ENCODE measurements at places on chromosomes 4 and X.

GRCh38 chrX:42585842-42586621, 191.9 kb downstream of the PPP1R2C start:
- DNase-seq = no peak

DNA sequence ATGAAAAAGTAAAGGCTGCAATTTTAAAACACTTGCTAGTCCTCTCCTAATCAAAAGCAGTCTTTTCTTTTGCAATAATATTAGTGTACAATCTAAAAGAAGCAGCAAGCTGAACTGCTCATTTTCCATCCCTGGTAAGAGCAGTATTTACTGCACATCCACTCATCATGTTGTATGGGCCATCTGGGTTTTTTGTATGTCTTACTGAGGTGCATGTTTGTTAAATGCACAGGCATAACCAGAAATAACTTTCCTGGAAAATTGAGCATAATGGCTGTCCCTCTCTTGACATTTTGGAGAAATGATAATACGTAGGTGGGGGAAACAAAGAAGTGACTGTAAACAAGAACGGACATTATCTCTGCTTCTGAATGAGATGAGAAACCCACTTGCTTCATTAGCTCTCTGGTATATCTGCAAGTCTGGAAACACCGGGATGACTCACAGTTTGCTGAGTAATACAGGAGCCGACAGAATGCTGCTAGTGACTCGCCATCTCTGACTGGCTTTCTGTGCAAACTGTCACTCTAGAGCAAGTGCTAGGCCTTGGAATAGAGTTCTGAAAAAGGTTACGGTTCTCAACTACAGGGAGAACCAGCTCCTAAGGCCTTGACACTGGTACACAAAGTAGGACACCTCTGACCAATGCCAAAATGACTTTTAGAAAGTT, 85.7 kb upstream of the MTM1 start:
- no peak for DNase-seq

DNA sequence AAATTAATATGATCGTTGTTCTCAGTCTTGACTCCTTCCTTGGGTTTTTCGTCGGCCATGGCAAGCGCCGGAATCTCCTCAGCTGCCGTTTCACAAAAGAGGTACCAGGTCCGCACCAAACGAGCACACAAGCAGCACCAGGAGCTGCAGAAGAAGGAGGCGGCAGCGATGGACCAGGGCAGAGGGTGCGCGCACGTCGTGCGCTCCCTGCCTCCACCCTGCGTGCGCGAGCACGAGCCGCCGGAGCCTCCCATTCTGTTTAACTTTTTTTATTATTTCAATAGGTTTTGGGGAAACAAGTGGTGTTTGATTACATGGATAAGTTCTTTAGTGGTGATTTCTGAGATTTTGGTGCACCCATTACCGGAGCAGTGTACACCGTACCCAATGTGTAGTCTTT, 158.2 kb downstream of the PLS3 start:
- no peak for DNase-seq

DNA sequence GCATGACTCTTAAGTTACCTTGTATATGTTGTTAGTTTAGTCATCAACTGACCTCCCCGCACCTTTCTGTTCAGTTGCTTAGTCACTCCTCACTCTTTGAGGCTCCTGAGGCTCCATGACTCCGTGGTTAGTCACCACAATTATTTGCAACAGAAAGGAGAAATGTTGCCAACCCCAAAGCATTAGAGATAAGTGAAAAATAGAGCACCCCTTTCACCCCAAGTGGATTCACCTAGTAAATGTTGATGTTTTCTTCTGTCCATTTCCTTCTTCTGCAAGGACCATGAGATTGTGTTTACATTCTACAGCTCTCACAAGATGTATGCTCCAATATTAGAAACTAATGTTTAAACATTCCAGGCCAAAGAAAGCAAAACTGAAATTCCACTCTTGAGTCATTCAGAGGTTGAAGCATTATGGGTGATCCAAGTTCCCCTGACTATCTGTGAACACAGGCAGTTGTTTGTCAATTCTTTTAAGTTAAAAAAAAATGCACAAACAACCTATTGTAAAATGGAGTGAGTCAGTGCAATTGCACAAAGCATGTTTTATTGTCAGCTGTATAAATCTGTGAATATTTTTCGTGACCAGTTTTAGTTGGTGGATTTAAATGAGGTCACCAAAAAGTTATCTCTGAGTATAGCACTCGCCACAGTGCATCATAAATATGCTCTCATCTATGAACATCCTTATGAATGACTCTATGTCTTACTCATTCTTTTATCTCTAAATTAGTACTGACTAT, 552.4 kb upstream of the MAGEB2 start:
- no peak for DNase-seq

- no peak for DNase-seq
Observed at GRCh38 chr4:107800706-107801105, 24.0 kb upstream of the SGMS2 start.

GRCh38 chrX:154417157-154417556, 5.8 kb downstream of the TAFAZZIN start:
- no peak for DNase-seq

DNA sequence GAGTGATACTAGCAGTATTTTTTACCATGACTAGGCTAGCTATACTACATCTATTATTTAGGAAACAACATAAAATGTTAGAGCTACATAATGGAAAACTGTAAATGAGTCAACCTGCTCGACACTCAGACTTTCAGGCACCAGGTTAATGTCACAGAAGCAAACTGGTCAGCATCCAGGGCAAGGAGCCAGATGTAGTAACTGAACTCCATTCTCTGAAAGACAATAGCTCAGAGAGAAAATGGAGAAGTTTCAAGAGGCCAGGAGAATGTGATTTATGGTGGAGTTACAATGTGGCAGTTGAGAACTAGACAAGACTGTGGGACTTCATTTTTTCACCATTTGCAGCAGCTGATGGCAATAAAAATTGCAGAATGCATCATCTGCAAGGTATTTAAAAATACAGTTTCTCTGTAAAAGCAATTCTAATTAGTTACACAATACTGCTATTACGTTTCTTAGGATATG, 342.7 kb upstream of the PABPC4L start:
- DNase-seq = no peak

- no peak for DNase-seq
Observed at GRCh38 chr4:4861390-4862018, 2.0 kb downstream of the MSX1 start.

DNA sequence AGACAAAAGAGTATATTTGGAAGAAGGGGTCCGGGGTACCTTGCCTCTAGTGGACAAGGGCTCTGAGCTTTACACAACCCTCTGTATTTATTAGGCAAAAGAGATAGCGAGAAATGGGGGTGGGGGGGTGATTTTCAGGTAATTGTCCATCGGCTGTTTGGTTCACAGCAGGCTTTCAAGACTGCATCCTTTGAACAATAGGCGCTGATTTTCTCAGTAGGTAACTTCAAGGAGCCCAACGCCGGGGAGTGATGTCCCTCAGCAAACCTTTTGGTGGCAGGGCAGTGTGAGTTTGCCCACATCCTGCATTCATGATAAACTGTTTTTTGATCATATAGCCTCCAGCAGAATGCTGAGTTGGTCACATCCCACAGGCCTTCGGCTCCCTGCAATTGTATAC, 61.6 kb downstream of the KDM5C start:
- DNase-seq = no peak

DNA sequence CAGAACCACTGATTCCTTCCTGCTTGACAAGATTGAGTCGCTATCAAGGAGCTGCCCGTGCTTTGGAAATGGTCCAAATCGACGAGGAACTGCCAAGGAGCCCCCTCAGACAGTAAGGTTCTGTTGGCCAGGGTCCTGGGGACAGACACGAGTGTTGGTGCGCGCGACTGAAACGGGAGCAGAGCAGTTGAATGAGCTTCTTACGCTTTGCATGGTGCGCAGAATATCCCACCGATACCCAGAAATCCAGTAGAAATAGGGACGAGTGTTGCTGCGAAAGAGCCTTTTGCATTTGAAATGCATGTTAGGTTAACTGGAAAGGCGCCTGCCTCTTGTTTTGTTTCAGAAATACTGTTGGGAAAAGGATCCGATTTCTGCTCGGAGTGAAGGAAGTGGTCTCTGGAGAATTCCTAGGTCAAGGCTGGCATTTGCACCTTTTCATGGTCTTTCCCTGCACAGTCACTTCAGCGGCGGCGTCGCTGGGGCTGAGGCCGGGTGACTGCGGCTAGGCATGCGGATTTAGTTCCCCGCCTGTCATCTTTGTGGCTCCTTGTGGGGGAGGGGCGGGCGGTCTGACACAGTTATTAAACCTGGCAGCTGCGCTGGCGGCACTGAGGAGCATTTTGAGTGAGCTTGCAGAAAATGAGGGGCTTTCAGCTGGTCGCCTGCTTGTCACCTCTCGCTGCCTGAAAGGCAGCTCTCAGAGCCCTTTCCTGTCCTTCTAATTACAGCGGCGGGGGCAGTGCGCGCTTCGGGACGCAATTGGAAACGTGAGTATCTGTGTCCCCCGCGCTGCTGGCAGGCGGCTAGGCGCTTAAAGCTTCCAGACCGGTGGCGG, 51.5 kb upstream of the TRIM2 start:
- DNase-seq = no peak

DNA sequence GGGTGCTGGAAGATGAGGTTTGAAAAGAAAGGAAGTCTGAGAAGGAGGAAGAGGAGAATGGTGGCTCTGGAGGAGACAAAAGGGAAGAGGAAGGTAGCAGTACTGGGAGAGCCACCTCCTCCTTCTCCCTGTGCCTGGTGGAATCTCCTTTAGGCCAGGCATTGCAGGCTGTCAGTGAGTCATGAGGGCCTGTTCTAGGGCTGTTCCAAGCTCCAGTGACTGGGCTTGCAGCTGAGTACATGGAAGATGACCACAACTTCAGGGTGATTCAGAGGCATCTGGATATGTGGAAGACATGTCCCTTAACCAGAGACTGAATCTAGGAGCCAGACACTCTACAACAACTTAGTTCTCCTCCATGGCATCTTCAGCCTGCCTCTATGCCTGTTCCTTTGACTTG, 107.8 kb downstream of the EFNB1 start:
- no peak for DNase-seq

DNA sequence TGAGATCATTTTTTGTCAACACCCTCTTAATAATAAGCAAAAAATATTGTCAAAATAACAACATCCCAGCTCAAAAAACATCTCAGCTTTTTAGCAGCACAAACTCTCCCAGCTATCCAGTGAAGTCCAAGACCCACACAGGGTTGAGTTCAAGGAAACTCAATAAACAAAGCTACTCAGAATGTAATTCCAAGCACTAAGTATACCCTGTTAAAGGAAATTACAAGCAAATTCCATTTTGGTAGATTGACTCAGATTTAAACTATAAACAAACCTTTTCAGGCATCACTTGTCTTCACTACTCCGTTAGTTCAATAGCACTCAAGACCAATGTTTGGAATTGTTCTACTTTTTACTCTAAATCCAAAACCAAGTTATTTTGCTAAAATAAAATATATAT, 506.0 kb upstream of the INTU start:
- DNase-seq = no peak

GRCh38 chrX:136711147-136711546, 63.2 kb downstream of the CD40LG start:
- no peak for DNase-seq

DNA sequence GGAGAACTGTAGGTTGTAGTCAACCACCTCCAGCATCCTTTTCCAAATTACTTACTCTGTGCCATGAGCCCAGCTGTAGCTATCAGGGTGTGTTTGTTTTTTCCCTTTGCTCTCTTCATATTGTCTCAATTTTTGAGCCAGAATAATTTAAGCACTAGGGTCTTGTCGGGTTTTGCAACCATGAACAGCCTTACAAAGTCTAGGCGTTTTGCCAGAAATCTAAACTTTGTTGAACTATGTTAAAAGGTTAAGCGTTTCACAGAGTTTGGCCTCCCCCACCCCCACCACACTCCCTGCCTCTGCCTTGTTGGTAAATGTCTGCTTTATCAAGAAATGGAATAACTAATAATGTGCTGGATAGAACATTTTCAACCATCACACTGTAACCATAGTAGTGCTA, 190.6 kb upstream of the TTC29 start:
- DNase-seq = no peak

- DNase-seq = no peak
Observed at GRCh38 chr4:146186596-146186995, 11.1 kb downstream of the LSM6 start.

DNA sequence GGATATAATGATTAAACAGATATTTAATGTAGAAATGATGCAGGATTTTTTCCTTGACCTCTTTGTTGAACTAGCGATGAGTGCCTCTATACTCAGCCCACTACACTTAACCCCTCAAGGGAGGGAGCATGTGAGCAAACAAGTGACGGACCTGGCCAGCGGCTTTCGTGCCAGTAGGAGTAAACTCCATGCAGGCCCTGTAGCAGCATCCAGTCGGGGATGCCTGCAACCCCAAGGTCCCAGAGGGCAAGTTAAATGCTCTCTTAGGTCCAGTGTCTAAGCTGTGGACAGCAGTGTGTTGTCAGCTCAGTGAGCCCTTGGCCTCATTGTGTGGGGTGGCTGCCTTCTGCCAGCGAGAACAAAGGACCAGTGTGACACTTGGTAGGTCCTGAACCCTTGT, 708.7 kb downstream of the TECRL start:
- no peak for DNase-seq

DNA sequence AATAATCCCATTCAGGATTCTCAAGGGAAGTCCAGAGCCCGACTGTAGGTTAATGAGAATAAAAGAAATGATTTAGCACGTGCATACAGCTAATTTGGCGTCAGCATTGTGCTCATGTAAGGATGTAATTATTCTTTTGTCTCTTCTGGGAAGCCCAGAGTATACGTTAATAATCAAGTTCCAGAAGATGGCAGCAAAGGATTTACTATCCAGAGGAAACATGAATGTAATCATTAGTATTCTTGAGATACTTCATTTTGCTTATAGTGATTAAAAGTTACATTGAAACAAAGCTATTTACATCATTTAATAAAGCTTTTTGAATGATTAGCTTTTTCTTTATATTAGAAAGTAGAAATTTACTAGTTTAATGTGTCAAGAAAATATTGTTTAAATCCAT, 27.1 kb upstream of the MAP9 start:
- DNase-seq = no peak

DNA sequence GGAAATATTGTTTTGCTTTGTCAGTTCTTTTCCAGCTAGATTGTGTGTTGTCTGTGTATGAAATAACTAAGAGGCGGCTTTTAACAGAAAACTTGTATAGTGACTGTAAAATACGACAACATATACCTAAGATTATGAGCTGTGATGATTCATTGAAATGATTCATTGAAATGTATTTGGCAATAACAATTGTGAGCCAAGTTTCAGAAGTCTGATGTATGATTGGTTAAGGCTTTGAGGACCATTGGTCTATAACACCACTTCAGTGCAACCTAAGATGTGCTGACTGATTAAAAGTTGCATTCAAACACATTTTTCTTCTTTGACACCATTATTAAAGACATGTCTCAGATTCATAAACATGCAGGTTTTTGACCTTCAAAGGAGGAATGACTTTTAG, 76.6 kb downstream of the PTPN13 start:
- DNase-seq = no peak

- no peak for DNase-seq
Observed at GRCh38 chr4:114691865-114692264, 93.3 kb downstream of the UGT8 start.

- no peak for DNase-seq
Observed at GRCh38 chr4:8532245-8532781, 47.9 kb upstream of the GPR78 start.

GRCh38 chr4:52751487-52751911, 274 bp upstream of the ERVMER34-1 start:
- no peak for DNase-seq
